ENCODE measurements at places on chromosomes 5 and 9.

GRCh38 chr5:123091298-123092222, 2.5 kb downstream of the PRDM6 start:
- no peak for DNase-seq

GRCh38 chr9:17528859-17529258, 50.0 kb upstream of the SH3GL2 start:
- no peak for DNase-seq

DNA sequence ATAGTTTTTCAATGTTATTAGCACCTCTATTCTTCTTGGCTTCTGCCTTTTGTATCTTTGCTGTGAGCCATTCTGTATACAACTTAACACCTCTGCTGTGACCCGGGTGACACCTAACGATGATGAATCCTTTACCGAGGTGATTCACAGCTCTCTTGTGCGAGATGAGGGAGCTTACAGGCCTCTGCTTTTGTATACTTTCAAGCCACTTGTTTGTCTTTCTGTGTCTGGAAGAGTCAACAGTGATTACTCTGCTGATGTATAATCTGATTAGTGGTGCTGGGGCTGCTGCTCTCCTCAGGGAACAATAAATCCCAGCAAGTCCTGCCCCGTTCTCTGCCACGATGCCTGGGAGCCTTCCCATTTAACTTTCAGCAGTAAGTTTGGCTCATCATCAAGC, 442.9 kb upstream of the SGCD start:
- DNase-seq, result no peak

DNA sequence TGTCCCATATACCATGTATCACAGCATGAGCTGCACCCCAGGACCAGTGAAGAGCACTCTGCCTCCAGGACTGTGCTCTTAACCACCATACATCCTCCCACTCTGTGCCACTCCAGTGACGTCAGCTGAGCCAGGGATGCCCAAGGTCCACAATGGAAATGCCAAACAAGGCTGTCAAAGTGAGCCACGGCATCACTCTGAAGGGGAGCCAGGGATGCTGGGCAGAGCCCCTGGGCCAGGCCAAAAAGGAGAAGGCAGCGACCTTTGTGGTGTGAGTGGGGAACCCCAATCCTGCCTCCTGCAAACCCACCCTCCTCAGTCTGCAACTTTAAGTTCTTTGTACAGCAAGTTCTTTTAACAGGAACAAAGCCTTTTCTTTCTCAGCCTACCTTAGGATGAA, 242.7 kb downstream of the SYK start:
- DNase-seq, result no peak

- DNase-seq, result no peak
Observed at GRCh38 chr9:127319366-127320114, 55.0 kb downstream of the GARNL3 start.

DNA sequence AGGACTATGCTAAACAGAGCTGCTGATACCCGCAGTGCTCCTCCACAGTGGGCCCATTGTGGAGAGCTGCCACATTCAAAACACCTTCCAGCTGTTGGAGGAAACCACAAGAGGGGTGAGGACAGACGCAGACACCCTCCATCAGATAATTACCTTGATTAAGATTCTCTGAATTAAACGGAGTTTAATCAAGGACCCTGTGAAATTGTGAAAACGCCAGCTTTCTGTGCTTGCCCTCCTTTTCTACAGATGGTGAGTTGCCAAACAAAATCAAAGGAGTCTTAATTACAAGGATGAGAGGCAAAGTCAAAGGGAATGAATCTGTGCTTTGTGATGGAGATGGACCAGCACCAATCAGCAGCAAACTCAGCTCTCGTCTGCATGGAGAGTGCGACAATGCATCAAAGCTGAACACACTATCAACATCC, 596.1 kb downstream of the ELAVL2 start:
- DNase-seq, result no peak

GRCh38 chr5:56550227-56550626, 265.1 kb upstream of the MAP3K1 start:
- DNase-seq, result no peak

DNA sequence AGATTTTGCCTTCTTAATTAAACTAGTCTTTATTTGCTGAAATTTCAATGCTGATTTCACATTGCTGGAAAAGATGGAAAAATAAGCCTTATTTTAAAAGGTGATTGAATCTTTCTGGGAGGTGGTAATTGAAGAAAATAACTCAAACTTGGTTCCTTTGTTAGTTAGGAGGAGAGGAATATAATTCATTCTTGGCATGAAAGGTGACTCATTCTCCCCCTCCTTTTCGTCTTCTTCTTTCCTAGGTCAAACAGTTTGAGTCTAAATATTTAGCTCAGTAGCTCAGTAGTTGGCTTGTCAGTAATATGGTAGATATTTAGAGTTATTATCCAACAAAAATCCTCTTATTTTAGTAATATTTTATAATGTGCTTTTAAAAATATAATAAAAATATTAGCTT, 353.9 kb upstream of the MEF2C start:
- no peak for DNase-seq
